Activated T-cell treated with anti-CD3 and anti-CD28 coated beads, Interleukin-2, amount 50 U/mL, for 24 hours (primary cell): ENCODE measurements at places on chromosomes 12 and 14.

DNA sequence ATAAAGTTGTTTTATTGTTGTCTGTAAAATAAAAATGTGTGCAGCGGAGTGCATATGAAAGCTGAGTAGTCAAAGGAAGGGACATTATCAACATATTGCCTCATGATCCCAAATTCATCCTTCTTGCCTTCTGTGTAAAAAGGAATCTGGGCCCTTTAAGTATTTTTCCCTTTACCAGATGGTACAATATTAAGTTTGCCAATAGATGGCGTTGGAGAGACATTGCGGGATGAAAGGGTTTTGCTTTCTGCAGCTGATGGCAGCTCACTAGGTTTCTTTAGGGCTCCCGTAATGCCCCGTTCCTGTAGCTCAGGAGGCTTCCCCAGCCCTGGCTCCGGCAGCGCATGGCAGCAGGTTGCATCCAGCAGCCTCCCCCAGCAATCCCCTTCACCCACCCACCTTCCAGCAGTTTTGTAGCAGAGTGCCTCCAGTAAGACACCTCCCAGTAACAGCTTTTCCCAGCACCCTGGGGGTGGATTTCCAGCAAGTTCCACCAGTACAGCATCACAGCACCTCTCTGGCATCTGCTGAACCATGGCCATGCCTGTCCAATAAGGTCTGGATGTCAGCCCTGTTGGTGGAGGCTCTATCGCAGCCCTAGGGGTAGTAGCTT lies 354.4 kb downstream of the MED13L start:
- no peak for DNase-seq

GRCh38 chr14:87617079-87617478 lies 375.9 kb downstream of the GALC start:
- DNase-seq = no peak

DNA sequence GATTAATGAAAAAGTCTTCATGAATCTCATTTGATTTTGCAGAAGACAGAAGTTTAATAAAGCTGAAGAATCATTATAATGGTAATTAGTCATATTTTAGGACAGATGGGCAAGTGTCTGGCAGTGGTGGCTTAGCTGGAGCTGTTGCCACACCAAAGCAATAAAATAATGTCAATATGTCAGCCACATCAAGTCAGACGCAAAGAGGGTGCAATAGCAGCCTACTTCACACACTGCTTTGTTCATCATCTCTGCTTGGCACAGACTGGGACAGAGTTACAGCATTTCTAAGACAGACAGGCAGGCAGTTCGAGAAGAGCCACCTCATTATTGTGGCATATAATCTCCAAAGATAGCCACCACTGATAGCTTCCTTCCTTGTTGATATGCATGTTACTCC lies 16.9 kb upstream of the KRR1 start:
- no peak for DNase-seq

GRCh38 chr12:125518074-125518473 lies 452.8 kb downstream of the AACS start:
- DNase-seq = no peak

GRCh38 chr14:42535397-42535796 lies 928.7 kb downstream of the LRFN5 start:
- DNase-seq = no peak

- DNase-seq = no peak
Measured at GRCh38 chr14:23694085-23694948, 58.2 kb downstream of the DHRS2 start.
